ENCODE measurements at places on chromosomes 12 and 14.

GRCh38 chr12:65779091-65779642, 45.1 kb upstream of the HMGA2 start:
- DNase-seq: no peak

DNA sequence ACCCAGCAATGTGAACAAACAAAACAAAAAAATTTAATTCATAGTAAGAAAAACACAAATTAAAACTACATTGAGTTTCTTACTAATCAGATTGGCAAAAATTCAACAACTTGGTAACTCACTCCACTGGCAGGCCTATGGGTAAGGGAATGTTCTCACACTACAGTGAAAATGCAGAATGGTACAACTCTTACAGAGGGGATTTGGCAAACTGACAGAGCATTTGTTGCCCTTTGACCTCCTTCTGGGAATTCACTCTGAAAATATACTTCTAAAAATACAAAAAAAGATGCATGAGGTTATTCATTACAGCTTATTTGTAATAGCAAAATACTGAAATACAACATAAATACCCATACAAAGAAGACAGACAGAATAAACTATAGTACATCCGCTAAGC, 32.8 kb downstream of the ABCD2 start:
- DNase-seq: no peak

GRCh38 chr14:74148705-74149104, 63.9 kb downstream of the LIN52 start:
- DNase-seq: no peak

GRCh38 chr12:89250636-89251035, 101.7 kb downstream of the DUSP6 start:
- DNase-seq: no peak

Measured in T-helper 2 cell treated with Interferon-gamma antibody and Interleukin-4, amounts not matched to agents 5 μg/mL and 100 μg/mL, for 36 hours (primary cell).